Esophagus muscularis mucosa (tissue), 4 donors: ENCODE measurements at places on chromosomes 12 and 14. TPM values are rescaled to one million over a fixed set of nuclear protein-coding genes. Genes with fewer than 3 reads are reported as not detected.

Gene KRT72
- total RNA-seq, result not detected

Gene SPIC
- total RNA-seq, result not detected

Gene DCAF4
- total RNA-seq, result 18.7 TPM

Gene RGS6
- total RNA-seq, result 2.4 TPM

Gene NTN4
- total RNA-seq, result 46.7 TPM

Gene ASB2
- total RNA-seq, result 164 TPM

Gene TSPAN11
- total RNA-seq, result 7.6 TPM

Gene PIWIL1
- not detected for total RNA-seq

Gene TAPBPL
- total RNA-seq, result 22.8 TPM

Gene CACNA2D4
- total RNA-seq, result 3.3 TPM
